ENCODE measurements at places on chromosomes 7 and 10. TPM values are rescaled to one million over a fixed set of nuclear protein-coding genes. Genes with fewer than 3 reads are reported as not detected.

- DNase-seq: no peak
These were observed 20.9 kb upstream of the KLF6 start for GRCh38 chr10:3805791-3806461.

DNA sequence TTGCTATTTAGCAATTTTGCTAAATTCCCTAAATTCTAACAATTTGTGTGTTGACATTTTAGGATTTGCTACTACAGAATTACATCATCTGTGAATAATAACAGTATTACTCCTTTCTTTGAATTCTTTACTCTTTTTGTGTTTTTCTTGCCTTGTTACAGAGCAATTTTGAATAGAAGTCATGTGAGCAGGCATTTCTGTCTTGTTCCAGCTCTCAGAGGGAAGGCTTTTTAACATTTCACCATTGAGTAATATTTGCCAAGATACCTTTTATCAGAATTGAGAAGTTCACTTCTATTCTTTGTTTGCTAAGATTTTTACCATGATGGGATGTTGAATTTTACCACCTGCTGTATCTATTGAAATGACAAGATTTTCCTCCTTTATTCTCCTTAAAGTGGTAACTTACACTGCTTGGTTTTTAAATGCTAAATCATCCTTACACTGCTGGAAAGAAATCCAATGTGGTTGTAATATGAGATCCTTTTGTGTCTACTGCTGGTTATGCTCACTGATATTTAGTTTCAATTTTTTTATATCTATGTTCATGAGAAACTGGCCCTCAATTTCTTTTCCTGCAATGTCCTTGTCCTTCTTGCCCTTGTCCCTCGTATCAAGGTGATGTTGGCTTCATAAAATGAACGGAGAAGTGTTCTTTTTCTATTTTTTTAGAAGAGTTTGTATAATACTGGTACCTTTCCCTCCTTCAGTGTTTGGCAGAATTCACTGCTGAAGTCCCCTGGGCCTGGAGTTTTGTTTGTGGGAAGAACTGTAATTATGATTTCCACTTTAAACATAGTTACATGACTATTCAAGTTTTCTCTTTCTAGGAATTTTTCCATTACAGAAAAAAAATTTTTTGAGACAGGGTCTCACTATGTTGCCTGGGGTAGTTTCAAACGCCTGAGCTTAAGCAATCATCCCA lies 50.3 kb upstream of the ATP6V0A4 start:
- no peak for DNase-seq

- DNase-seq: no peak
These were observed 142.0 kb downstream of the ARID5B start for GRCh38 chr10:62043421-62044021.

- DNase-seq: no peak
These were observed 25.3 kb upstream of the GALNT11 start for GRCh38 chr7:152000191-152000590.

Gene A1CF
- 0.42 TPM for polyA plus RNA-seq

Gene NME8
- 0.35 TPM for polyA plus RNA-seq

Gene GRID2IP
- polyA plus RNA-seq: 0.91 TPM

Gene CALCR
- polyA plus RNA-seq: not detected

Gene KRIT1
- 58.2 TPM for polyA plus RNA-seq

Gene TBXAS1
- polyA plus RNA-seq: 6.9 TPM

Gene ACTL6B
- 0.13 TPM for polyA plus RNA-seq

Gene ST8SIA6
- 9.0 TPM for polyA plus RNA-seq

Gene VPS37D
- 12.3 TPM for polyA plus RNA-seq

Gene LRRD1
- 0.42 TPM for polyA plus RNA-seq
